GF-D8 (cell line): ENCODE measurements at places on chromosomes 6 and 20.
A peak's percentile ranks its signal among the peaks of the same experiment; 100 is the strongest.

DNA sequence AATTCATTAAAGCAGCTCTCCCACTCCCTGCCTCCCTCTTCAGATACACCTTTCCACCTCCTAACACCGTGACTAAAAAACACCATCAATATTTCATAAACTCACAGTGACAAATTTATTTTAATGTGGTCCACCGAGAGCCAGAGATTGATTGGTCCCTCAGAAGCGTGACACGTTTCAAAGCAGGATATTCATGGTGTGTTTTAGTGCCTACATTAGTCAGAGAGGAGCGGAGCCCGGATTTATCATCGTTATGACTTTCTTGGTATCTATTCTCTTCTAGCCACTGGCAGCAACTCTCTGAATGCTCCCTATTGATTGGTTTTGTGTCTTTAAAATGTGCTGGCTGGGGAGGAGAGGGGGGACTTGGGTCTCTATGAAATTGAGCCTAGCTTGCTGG is 265.3 kb downstream of the DHX35 start:
- no peak for DNase-seq

DNA sequence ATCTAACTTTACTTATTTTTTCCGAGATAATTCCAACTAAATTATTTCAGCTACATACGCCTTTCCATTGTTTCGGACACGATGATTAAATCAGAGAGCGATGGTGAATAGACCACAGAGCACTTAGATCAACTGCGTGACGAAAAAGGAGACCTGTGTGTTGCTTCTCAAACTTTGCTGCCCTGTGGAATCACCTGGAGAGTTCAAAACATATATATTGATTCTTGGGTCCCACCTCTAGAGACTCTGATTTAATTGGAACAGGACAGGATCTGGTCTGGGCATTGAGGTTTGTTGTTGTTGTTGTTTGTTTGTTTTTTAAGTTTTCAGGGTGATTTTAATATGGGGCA is 401 bp upstream of the TNFRSF21 start:
- DNase-seq, result no peak

- DNase-seq, result peak; percentile 68
These were observed 292.2 kb upstream of the QKI start for GRCh38 chr6:163122365-163122764.

GRCh38 chr20:17843246-17844132 is 125.1 kb downstream of the SNX5 start:
- DNase-seq, result no peak

DNA sequence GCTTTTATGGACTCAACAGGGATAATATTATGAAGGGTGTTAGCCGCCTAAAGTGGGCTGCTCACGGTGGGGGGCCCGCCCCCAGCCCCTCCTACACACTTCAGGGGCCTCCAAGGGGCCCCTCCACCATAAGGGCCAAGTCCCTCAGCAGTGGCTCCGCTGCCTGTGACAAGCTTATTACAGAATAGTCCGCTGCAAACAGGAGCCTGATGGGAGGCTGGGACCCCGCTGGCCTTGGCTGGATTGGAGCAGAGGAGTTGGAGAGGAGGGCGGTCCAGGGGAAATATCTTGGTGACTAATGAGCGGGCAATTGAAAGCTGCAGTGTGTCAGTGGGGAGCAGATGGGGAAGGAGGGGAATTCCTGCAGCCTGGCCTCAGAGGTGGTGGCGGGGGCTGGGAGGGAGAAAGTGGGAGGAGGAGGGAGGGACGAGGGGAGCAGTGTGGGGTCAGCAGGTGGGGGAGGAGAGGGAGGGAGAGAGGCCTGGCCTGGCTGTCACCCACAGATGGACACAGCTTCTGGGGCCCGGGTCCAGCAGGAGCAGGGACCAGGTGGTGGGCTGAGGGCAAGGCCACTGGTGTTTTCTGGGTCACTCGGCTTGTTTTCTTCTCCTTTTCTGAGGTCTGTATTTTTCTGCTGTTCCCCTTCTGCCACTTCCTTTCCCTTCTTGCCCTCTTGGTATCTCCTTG is 57.6 kb upstream of the FOXP4 start:
- DNase-seq, result no peak

- no peak for DNase-seq
These were observed 88.6 kb downstream of the CDH26 start for GRCh38 chr20:60046860-60047259.

DNA sequence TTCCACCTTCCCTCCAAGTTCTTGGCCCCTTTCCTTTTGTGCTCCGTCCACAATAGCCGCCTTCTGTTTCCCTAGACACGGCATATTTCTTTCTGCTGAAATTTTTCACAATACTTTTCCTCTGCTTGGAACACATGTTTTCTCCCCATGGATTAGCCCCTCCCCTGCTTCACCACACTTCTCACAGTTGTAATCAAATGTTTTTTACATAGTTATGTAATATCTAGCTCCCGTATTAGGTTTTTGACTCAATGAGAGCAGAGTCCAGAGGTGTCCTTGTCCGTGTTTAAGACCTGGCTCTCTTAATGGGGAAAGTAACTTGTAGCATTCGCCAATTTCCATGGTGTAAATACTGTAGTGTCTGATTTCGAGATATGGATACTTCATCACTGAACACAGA is 34.7 kb downstream of the PLCB1 start:
- DNase-seq, result no peak

- no peak for DNase-seq
These were observed 35.7 kb upstream of the HLA-E start for GRCh38 chr6:30453508-30454116.

GRCh38 chr20:31747640-31748039 is 8.6 kb downstream of the TPX2 start:
- DNase-seq, result no peak

- peak; percentile 43 for DNase-seq
These were observed 2.4 kb upstream of the MCM3 start for GRCh38 chr6:52286798-52287432.

- no peak for DNase-seq
These were observed 37.4 kb upstream of the AFDN start for GRCh38 chr6:167789358-167789757.

DNA sequence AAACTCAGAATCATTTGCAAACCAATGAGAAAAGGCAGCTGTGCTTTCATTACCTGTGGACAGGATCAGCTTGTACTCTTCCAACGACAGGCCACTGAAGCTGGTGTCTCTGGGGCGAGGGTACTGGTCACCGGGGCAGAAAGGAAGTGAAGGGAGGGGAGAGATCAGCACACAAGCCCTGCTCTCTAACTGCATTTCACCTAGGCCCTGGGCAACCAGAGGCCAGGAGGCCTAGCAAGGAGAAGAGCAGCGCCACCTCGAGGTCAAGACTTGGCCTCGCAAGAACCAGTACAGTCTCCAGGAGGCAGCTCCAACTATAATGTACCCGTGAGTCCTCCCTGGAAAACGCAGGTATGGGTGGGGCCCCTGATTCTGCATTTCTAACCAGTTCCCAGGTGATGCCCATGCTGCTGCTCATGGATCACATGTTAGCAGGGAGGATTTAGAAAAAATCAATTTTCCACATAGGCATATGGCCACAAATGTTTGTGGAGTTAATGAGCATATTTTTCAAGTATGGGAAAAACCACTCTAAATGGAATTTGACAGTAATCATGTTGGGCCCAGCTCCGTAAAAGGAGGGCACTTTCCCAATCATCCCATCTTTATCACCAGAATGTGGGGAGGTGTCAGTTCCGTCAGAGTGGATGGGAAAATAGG is 11.0 kb downstream of the UQCC2 start:
- DNase-seq, result peak; percentile 28

GRCh38 chr6:89690944-89691324 is 52.4 kb upstream of the LYRM2 start:
- DNase-seq, result no peak

GRCh38 chr6:112883095-112883494 is 536.0 kb downstream of the RFPL4B start:
- DNase-seq, result no peak

DNA sequence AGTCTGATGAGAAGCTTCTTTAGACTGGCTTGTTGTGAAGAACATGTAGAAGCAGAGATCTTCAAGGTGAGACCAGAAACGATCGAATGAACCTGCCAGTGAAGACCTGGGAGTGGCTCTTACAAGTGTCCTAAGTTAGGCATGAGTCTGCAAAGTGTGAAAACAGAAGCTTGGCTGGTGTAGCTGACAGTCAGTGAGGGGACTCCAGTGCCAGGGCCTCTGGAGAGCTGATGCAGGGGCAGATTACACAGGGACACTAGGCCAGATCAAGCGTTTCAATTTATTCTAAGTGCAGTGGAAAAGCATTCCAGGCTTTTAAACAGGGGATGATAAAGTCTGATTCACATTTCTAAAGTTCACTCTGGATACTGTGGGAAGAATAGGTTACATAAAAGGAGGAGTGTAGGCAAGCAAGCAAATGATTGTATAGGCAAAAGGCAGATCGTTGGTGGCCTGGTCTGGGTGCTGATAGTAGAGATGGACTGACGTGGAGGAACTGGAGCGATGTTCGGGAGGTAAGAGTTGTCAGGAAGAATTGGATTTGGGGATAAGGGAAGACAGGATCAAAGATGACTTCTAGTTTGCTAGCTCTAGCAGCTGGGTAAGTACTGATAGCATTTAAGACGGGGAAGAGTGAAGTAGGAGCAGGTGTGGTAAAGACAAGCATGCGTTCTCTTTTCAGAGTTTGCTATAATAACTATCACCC is 133.5 kb downstream of the MAN1A1 start:
- DNase-seq, result no peak

GRCh38 chr6:6390849-6391602 is 70.6 kb upstream of the F13A1 start:
- no peak for DNase-seq

- DNase-seq, result no peak
These were observed 19.5 kb downstream of the OR2B2 start for GRCh38 chr6:27892649-27893058.

DNA sequence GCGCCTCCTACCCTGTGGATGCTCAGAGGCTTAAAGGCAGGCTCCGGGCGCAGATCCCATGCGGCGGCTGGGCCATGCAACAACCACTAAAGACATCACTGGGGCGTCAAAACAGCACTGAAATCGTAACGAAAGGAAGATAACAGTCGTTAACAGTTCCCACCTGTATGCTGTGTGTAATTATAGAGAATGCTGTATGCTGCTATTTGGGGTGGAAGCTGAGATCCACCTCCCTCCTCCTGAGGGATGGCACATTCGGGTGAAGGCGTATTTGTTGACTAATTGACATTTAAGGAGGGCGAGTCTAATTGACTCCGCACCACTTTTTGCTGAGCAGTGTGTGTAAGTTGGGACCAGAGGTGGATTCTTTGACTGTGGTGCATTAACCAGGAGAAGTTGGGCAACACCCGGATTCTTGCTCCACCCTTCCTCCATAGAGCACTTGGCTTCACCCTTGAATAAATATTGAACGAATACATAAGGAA is 687 bp downstream of the SLC35A1 start:
- DNase-seq, result peak; percentile 15

- DNase-seq, result no peak
These were observed 3.4 kb upstream of the FAM83C start for GRCh38 chr20:35295674-35296073.

- DNase-seq, result no peak
These were observed 7.1 kb upstream of the NPBWR2 start for GRCh38 chr20:64114356-64114971.

DNA sequence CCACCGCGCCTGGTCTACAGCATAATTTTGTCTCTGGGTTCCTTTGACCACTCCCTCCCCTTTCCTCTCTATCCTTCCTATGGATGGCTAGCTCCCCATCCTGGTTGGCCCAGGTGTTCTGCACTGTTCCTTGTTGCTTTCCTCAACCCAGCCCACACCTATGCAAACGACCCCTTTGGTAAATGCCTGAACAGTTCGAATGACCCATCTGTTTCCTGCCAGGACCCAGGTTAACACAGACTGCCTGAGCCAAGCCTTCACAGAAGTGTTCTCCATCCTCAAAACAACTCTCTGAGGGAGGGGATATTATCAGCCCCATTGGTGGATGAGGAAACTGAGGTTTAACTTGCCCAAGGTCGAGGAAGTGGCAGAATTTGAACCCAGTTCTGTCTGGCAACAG is 44.8 kb upstream of the CCDC167 start:
- DNase-seq, result no peak

GRCh38 chr20:51953731-51954340 is 151.5 kb upstream of the SALL4 start:
- no peak for DNase-seq

DNA sequence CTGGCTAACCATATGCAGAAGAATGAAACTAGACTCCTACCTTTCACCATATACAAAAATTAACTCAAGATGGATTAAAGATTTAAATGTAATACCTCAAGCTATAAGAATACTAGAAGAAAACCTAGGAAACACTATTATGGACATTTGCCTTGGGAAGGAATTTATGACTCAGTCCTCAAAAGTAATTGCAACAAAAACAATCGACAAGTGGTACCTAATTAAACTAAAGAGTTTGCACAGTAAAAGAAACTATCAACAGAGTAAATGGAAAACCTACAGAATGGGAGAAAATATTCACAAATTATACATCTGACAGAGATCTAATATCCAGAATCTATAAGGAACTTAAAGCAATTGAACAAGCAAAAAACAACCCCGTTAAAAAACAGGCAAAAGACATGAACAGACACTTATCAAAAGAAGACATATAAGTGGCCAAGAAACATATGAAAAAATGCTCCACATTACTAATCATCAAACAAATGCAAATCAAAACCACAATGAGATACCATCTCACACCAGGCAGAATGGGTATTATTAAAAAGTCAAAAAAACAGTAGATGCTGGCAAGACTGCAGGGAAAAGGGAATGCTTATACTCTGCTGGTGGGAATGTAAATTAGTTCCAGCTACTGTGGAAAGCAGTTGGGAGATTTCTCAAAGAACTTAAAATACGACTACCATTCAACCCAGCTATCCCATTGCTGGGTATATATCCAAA is 31.9 kb downstream of the RALGAPB start:
- DNase-seq, result no peak

DNA sequence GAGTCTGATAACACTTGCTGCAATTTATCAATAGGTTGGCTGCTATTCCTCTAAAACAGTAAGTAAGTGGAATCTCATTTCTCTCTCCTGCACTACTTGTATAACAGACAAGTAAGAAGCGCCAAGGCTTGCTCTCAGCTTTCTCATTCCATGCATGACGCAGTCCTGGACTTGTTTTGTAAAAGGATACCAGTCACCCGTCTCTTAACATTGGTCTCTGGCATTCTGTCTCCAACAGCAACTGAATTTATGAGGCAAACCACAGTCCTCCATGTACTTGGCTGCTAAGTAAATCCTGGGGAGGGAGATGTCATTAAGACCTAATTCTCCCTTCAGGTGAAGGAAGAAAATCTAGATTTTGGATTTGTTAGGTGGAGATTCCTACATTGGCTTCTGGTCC is 115.4 kb downstream of the OPN5 start:
- no peak for DNase-seq

DNA sequence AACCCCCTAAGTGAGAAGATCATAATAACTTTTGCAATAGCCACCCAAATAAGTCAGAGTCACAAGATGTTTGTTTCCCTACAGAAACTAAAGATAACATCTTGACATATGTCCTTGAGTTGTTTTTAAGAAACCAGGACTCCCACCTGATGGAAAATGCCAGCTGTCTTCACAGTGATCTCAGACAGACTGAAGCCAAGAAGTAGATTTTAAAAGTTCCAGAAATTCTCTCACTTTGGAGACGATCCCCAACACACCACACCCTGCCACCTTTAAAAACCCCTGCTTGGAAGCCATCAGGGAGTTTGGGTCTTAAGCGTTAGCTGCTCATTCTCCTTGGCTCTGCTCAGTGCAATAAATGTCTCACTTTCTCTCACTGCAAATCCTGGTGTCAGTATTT is 63.0 kb downstream of the GPR6 start:
- no peak for DNase-seq

GRCh38 chr6:16514249-16514648 is 247.0 kb downstream of the ATXN1 start:
- DNase-seq, result no peak

- no peak for DNase-seq
These were observed 47.4 kb downstream of the TPD52L1 start for GRCh38 chr6:125200941-125201340.
